Germinal center (tissue), 1 donor: ENCODE measurements at places on chromosomes 6 and 20.
A peak's percentile ranks its signal among the peaks of the same experiment; 100 is the strongest.

DNA sequence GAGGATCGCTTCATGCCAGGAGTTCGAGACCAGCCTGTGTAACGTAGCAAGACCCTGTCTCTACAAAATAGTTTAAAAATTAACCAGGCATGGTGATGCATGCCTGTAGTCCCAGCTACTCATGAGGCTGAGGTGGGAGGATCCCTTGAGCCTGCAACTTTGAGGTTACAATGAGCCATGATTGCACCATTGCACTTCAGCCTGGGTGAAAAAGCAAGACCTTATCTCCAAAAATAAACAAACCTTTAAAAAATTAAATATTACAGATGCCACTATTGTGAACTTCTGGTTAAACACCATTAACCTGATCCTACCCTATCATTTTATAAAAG is 116.8 kb downstream of the ARHGAP18 start:
- no peak for DNase-seq

DNA sequence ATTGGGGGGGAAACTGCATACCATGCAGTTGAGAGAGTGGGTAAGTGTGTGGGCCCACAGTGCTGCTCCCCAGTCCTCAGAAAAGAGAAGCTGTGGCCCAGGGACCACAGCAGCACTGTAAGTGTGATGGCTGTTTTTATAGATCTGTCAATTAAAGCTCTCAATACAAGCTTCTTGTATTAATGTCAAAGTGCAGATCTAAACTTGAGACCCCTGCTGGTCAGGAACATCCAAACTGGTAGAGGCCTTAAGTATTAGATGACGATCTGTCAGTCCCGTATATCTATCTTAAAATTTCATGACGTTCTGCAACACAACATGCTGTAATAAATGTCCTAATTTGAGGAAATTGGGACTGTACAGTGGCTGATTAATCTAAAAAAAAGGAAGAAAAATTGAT is 74.8 kb downstream of the TULP4 start:
- DNase-seq, result peak; percentile 32

- no peak for DNase-seq
Measured at GRCh38 chr6:169859978-169860703, 108.7 kb downstream of the ERMARD start.

DNA sequence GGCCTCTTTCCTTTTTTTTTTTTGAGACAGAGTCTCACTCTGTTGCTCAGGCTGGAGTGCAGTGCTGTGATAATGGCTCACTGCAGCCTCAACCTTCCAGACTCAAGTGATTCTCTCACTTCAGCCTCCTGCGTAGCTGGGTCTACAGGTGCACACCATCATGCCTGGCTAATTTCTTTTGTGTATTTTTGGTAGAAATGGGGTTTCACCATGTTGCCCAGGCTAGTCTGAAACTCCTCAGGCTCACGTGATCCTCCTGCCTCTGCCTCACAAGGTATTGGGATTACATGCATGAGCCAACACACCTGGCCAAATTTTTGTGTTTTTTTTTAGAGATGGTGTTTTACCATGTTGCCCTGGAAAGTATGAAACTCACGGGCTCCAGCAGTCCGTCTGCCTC is 29.3 kb downstream of the SRC start:
- no peak for DNase-seq
